ENCODE measurements at places on chromosomes 11 and 22.

GRCh38 chr11:111566324-111566723, 25.8 kb downstream of the LAYN start:
- no peak for DNase-seq

GRCh38 chr11:113778111-113778910, 1.3 kb upstream of the CLDN25 start:
- no peak for DNase-seq

GRCh38 chr11:61577383-61578118, 3.3 kb downstream of the SYT7 start:
- no peak for DNase-seq

DNA sequence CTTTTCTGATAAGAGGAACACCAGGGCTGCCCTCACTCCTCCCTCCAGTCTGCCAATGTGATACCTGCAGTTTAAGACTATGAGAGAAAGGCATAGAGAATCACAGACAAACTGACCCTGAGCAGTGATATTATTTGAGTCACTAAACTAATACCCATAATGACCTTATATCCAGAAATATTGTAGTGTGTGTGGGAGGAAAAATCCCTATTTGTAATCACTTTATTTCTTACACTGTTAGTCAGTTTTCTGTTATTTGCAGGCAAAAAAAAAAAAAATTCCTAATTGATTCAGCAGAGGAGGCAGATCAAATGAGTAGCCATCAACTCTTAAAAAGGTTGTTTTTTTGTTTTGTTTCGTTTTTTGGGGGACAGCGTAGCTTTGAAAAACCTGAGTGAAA, 82.5 kb downstream of the MAML2 start:
- no peak for DNase-seq

GRCh38 chr11:59192446-59193020, 20.2 kb downstream of the MPEG1 start:
- no peak for DNase-seq

- DNase-seq, result no peak
Measured at GRCh38 chr22:44759001-44759400, 6.6 kb downstream of the ARHGAP8 start.

GRCh38 chr11:114163229-114163631, 103.7 kb downstream of the ZBTB16 start:
- DNase-seq, result no peak

DNA sequence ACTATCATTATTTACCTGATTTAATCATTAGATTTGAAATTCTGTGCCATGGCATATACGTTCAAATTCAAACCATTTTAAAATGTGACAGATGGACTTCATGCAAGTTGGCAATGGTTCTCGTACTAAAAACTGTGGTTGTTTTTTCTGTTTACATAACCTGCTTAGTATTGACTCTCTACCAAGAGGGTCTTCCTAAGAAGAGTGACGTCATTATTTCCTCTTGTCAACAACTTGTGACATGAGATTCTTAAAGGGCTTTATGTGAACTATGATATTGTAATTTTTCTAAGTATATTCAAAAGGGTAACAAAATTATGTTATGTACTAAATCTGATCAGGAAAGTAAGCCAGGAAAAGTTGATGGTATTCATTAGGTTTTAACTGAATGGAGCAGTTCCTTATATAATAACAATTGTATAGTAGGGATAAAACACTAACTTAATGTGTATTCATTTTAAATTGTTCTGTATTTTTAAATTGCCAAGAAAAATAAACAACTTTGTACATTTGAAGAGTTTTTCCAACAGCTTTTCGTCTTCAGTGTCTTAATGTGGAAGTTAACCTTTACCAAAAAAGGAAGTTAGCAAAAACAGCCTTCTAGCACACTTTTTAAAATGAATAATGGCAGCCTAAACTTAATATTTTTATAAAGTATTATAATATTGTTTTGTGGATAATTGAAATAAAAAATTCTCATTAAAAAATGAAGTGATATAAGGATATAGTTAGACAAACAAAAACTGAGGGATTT, 87.0 kb downstream of the GRK3 start:
- no peak for DNase-seq

GRCh38 chr11:71212871-71213559, 39.4 kb downstream of the SHANK2 start:
- no peak for DNase-seq

DNA sequence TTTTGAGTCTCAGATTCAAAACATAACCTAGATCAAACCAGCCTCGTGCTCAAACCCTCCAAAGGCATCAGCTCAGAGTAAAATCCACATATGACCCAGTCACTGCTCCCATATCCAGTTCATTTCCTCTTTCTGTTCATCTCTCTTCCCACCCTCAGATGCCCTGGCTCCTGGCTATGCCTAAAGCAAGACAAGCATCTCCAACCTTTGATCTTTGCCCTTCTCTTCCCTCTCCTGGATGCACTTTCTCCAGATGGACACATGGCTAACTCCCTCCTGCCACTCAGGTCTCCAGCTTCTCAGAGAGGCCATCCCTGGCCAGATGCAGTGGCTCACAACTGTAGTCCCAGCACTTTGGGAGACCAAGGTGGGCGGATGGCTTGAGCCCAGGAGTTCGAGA, 14.3 kb upstream of the CREB3L1 start:
- no peak for DNase-seq

- no peak for DNase-seq
Measured at GRCh38 chr11:129538323-129538722, 162.7 kb downstream of the BARX2 start.

- DNase-seq, result no peak
Measured at GRCh38 chr11:65414776-65415498, 7.7 kb upstream of the NEAT1 start.

DNA sequence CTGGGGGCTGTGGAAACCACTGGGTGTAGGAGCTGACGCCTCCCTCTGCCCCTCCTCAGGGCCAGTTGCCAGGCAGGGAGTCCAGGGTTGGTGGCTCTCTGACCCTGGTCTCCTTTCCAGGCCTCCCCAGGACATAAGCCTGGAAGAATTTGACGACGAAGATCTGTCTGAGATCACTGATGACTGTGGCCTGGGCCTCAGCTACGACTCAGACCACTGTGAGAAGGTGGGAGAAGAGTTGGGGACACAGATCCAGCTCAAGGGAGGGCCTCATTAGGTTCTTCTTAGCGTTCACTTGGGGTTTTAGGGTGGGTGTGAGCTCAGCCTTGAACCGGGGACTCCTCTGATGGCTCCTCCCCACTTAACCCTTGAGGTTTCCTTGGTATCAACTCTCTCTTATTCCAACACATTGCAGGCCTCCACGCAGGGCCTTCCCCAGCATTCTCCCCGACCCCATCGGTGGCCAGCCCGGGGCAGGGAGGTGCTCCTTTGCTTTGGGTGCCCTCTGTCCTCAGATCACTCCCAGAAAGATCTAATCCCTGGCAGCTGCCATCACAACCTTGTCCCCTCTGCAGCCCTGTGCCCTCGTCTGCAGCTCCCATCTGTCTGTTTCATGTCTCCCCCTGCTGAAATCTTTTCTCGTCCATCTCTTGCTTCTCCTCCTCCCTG, 1.2 kb downstream of the MAPK8IP2 start:
- no peak for DNase-seq

GRCh38 chr22:35197886-35198285, 59.4 kb upstream of the HMGXB4 start:
- DNase-seq, result no peak

DNA sequence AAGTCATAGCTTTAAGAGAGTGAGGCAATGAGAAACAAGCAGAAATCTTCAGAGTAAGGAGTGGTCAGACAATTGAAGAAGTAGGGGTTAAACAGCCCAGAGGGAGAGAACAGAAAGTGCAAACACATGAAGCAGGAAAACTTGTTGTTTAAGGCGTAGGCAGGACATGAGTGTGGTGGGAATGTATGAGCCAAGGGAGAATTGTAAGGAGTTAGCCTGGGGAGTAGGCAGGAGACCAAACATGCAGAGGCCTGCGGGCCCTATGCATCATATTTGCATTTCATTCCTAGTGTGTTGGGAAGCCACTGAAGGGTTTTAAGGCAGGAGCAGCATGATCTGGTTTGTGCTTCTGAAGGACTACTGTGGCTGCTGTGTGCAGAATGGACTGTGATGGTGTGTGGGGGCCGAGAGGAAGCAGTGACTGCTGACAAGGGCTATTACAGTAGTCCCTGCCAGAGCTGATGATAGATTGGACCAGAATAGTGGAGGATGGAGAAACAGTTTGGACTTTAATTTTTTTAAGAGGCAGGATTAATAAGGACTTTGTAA, 179.9 kb upstream of the C11orf87 start:
- no peak for DNase-seq

- no peak for DNase-seq
Measured at GRCh38 chr11:8233691-8234424, 29.8 kb downstream of the LMO1 start.

- DNase-seq, result no peak
Measured at GRCh38 chr22:19801340-19802000, 40.9 kb downstream of the TBX1 start.

DNA sequence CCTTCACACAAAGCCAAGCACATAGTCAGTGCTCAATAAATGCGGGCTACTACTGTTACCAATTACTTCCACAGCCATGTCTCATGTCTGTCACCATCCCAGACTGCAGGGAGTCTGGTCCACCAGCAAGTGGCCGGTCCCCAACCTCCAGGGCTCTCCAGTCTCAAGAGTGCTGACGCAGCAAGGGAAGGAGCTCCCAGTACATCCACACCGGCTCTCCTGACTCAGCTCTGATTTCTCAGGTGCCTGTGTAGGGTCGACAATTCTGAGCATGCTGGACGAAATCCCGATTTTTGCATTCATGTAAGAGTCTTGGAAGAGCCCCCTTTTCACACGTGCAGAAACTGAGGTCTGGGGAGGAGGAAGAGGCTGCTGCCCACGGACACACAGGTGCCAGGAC, 10.3 kb upstream of the NEFH start:
- no peak for DNase-seq

- DNase-seq, result no peak
Measured at GRCh38 chr11:22666688-22667439, 453 bp downstream of the GAS2 start.

- DNase-seq, result no peak
Measured at GRCh38 chr11:121890946-121891515, 225.0 kb downstream of the BLID start.

DNA sequence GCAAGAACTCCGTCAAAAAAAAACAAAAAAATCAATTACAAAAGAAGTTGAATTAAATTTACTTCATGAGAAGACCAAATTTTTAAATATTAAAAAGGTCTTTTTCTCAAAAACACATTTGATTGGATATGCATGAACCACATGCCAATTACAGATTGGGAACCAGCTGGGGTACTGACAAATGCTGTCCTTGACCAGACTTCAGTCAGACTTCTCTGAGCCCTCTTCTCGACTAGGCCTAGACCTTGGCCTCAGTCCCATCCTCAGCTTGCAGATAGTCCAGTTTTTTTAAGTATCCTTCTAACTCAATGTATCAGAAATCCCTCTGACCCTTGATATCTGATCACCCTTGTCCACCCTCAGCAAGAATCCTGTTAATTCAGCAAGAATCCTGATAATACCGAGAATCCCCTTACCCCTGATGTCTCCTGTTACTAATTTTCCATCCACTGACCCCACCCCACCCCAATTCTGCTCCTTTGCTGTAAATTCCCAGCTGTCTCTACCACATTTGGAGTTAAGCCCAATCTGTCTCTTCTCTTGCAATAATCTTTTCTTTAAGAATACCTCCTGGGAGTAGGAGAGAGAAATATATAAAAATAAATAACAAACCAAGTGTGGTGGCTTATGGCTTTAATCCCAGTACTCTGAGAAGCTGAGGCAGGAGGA, 30.9 kb downstream of the OR4D9 start:
- no peak for DNase-seq

- DNase-seq, result no peak
Measured at GRCh38 chr22:19776433-19777031, 16.0 kb downstream of the TBX1 start.

DNA sequence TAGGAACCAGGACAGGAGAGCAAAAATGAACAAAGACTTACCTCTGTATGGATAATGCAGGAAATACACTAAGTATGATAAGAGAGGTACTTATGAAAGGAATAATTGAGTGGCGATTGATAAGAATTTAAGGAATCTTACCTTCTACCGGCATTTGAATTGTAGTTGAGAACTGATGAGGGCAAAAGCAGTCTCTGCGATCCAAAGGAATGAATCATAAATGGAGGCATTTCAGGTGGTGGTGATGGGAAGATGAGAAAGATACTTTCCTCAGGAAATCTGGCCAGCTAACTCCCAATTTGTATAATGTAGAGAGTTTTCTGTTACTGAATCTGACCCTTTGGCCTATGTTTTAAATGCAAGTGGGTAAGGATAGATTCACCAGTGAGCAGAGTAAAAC, 71.9 kb upstream of the C11orf87 start:
- no peak for DNase-seq

DNA sequence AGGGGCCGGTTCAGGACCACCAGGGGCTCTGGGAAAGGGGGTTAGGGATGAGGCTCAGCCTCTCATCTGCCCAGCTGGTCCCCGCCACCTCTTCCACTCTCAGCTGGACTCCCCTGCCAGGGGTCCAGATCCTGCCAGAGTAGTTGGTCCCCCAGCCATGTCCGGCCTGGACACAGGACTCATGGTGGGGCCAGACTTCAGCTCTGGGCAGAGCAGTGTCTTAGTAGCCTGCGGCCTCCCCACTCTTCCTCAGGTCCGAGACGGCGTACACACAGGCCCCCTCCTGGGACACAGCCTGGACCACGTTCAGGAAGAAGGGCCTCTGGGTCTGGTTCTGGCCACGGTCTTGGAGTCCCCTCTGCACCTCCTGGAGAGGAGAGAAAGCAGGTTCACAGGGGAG, 25.1 kb downstream of the GGT5 start:
- DNase-seq, result no peak

DNA sequence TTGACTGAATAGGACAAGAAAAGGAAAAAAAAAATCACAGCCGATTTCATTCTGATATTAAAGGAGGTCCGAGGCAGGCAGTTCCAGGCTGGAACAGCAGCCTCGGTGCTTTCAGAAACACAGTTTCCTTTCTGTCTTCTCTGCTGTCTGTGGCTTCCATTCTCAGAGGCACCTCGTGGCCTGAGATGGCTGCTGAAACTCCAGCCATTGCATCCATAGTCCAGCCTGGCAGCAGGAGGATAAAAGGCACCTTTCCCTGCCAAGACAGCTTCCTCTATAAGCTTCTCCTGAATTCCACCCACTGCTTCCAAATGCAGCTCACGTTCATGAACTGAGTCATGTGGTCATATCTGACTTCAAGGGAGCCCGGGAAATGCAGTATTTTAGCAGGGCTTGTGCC, 390.5 kb downstream of the TBC1D22A start:
- no peak for DNase-seq

GRCh38 chr11:128324531-128325141, 262.7 kb downstream of the ETS1 start:
- no peak for DNase-seq

GRCh38 chr11:1302041-1302460, 7.4 kb downstream of the TOLLIP start:
- no peak for DNase-seq
